ENCODE measurements at places on chromosomes 2 and 18.

DNA sequence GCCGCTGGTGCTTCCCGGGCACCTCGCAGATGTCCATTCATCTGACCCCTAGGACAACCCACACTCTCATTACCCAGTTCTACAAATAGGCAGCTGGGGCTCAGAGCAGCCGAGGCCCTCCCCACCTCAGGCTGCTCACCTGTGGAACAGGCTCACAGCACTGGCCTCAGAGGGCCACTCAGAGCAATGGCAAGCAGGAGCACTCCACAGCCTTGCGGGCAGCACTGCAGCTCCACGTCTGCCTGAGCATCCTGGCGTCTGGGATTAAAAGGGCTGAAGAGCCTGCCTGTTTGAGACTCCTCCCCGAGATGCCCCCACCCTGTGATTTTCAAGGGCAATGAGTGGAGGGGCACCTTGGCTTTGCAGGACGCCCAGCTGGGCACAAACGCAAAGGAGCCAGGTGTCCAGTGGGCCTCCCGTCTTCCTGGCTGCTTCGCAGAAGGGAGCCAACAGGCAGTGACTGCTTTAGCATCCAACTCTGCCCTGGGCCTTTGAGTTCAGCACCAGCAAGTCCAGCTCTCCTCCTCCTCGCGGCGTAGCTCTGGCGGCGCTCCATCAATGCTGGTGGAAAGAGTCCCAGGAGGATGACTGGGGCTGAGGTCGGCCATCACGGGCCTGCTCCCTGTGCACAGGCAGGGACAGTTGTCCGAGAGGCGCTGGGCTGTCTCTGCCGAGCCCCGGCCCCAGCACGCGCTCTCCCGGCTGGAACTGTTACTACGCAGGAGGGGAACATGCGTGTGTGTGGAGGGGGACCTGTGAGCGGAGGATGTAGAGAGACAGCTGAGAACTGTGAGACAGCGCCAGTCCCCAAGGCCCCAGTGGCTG is 297.2 kb downstream of the NDUFA10 start:
- no peak for DNase-seq

GRCh38 chr2:43882312-43882711 is 43.5 kb downstream of the ABCG8 start:
- no peak for DNase-seq

- DNase-seq, result no peak
Observed at GRCh38 chr2:241796209-241796608, 12.8 kb upstream of the NEU4 start.

DNA sequence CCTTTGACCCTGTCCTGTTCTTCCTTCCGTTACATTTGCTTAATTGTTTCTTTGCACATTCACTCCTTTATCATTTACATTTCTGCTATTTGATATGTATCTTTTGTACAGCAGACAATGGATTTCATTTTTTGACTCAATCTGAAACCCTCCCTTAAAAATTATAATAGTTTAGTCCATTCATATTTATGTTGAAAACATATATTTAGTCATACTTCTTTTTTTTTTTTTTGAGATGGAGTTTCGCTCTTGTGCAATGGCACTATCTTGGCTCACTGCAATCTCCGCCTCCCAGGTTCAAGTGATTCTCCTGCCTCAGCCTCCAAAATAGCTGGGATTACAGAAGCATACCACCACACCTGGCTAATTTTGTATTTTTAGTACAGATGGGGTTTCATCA is 95.3 kb upstream of the TGFA start:
- no peak for DNase-seq

DNA sequence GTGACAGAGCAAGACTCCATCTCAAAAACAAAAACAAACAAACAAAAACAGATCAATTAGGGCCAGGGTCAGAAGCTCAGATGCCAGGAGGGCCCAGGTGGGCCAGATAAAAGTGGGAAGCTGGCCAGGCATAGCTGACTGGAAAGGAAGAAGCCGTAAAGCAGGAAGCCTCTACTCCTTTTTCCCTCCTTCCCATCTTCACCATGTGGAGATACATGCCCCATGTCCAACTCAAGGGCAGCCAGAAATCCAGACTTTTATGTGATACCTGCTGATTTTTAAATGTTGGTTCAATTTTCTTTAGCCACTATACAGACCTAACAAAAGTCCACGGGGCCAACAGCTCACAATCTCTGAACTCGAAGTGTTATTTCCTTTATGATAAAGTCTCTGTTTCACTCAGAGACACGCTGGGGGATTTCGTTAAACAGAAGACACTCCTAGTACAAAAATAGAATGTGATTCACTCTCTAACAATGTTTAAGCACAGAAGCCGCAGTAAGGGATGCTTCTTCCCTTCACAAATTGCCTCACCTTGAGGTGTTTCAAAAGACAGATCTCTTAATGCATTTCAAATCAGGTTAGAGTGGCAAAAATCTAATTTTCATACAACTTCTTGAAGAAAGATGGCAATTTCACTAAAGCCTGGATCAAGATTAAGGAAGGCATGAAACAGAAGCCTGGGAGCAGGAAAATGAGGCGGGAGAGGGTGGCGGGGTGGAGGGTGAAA is 14.0 kb downstream of the TMEM247 start:
- no peak for DNase-seq

GRCh38 chr2:98175811-98176210 is 88.8 kb downstream of the VWA3B start:
- DNase-seq, result no peak

DNA sequence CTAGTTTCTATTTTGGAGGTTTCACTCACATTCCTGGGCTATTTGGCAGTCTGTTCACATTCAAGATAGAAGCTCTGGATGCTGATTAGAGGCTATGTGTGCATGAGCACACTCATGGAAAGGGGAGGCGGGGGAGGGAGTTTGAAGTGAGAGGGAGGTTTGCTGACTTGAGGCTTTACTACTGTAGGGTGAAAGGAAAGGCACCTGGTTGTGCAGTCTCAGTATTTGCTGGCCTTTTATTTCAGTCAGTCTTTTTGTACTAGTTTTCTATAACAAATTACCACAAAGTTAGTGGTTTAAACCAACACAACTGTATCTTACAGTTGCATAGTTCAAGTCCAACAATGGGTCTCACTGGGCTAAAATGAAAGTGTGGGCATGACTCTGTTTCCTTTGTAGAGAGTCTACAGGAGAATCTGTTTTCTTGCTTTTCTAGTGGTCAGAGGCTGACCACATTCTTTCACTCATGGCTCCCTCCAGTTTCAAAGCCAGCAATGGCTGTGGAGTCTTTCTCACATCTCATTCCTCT is 47.7 kb upstream of the NR4A2 start:
- DNase-seq, result no peak

- DNase-seq, result no peak
Observed at GRCh38 chr2:26758790-26759321, 5.2 kb upstream of the SLC35F6 start.

GRCh38 chr18:13363359-13363758 is 144.8 kb downstream of the LDLRAD4 start:
- DNase-seq, result no peak

DNA sequence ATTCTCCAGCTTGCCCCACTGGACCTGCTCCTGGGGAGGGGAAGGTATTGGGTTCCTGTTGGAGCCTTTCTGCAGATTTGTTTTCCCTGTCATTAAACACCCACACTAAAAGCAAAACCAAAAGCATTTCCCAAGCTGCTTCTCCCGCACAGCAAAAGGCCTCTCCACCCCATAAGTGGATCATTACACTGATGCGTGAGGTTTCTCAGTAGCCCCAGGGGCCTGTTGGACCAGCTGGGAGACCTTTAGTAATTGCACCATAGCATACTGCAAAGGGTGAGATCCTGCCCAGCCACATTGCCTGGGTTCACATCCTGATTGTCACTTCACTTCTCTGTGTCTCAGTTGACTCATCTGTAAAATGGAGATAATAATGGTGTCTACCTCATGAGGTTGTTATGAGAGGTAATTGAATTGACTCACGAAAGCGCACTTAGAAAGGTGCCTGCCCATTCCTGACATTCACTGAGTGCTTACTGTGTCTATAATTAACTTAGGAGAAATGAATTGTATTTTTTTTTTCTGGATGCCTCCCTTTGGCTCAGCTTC is 43.9 kb downstream of the TOGARAM2 start:
- no peak for DNase-seq

DNA sequence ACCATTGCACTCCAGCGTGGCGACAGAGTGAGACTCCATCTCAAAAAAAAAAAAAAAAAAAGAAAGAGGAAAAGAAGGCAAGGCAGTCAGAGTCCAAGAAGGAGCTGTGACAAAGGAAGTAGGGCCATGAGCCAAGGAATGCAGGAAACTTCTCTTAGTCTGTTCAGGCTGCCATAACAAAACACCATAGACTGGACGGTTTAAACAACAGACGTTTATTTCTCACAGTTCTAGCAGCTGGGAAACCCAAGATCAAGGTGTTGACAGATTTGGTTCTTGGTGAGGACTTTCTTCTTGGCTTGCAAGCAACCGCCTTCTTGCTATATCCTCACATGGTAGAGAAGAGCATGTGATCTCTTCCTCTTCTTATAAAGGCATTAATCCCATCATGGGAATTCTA is 13.1 kb upstream of the SUMO1 start:
- DNase-seq, result no peak

GRCh38 chr2:10316860-10317259 is 14.2 kb downstream of the HPCAL1 start:
- DNase-seq, result no peak

- DNase-seq, result no peak
Observed at GRCh38 chr2:208268156-208268952, 2.3 kb downstream of the PIKFYVE start.

GRCh38 chr2:42092084-42092996 is 44.5 kb downstream of the PKDCC start:
- no peak for DNase-seq

DNA sequence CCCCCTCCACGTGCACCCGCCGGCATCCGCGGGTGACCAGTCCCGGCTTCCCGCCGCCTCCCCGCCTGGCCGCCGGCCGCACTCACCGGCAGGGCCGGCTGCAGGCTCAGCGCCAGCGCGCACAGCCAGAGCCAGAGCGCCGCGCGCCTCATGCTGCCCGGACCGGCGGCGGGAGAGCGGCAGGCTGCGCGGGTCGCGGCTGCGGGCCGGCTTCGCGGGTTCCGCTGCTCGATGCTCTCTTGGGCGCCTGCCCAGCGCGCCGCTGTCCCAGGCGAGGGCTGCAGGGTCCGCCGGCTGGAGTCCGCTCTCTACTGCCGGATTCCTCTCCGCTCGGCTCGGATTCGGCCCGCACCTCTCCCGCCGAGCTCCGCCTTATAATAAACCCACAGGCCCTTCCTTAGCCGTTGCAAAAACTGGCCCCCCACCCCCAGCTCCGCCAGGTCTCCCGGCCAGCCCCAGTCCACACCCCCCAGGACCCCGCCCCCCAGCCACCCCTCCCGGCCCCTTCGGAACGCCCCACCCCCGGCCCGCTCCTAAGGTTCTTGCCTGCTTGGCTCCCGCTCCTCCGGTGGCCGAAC is at the start of gene SDC1:
Gene SDC1 (minus strand): TSS at position 415 of the 578 bp plus-strand sequence. CDS start 263 bp downstream, at position 152.
- DNase-seq, result no peak

DNA sequence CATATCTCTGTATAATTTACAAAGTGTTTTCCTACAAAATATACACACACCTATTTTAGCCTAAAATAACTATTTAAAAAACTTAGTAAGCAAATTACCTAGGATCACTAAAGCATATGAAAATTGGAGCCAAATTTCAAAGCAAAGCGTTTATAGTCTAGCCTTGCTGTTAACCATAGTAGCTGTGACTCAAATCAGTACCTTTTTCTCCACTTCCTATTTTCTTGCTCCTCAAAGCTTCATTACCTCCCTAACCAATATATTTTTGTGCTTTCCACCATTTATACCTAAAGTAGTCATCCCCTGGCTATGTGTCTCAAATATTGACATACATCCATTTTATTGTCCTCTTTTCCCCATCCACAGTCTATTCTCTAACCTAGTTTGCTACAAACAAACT is 73.1 kb downstream of the ERBB4 start:
- no peak for DNase-seq

DNA sequence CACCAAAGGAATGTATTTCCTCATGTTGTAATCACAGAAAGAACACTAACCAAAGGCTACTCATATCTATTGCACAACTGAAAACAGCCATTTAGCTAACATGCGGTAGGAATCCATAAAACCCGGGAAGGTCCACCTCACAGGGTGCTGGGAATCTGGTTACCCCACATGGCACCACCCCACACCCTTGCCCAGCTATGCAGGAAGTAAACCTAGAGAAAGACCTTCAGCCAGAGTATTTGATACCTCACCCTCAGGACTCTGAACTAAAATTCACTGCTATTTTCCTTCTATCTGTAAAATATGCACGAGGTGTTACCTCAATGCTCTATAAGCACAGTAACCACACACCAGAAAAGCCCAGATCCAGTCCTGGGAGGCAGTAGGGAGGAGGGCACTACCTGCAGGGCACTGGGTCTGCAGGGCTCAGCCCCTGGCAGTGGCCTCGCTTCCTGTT is 45.8 kb downstream of the PTPN2 start:
- DNase-seq, result no peak

DNA sequence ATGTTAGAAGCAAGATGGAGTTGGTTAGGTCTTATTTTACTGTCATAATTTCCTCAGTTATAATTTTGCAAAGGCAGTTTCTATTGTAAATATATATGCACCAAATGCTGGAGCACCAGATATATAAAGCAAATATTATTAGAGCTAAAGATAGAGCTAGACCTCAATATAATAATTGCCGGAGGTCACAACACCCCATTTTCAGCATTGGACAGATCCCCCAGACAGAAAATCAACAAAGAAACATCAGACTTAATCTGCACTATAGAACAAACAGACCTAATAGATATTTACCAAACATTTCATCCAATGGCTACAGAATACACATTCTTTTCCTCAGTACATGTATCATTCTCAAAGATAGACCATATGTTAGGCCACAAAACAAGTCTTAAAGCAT is 115.2 kb downstream of the CABYR start:
- no peak for DNase-seq

DNA sequence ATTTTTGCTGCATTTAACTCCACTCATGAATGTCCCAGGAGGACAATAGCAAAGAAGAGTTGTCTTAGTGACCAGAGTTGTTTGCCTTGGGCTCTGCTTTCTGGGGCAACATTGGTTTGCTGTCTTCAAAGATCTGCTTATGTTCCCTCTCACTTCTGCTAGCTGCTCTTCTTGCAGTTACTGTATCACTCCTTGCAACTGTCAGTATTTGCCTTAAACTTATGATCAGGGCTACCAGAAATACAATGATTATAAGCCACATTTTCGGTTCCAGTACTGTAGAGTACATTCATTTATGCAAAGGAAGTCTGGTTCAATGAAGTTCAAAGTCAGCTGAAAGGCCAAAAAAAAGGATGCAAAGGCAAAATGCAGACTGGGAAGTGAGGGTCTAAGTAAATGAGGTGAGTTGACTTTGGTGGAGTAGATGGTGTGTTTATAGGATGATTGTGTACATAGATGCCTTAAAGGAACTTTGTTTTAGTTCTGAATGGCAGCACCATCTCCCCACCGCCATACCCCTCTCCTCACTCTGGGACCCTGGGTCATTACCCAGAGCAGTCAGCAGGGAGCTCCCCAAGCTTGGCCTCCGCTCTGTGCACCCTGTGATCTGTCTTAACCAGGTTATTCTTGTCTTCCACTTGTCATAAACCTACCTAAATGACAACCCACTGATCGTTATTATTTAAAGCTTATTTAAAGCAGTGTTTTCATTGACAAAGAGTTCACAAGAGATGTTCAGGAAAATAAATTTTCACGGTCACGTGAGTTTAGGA is 236.0 kb downstream of the DOK6 start:
- DNase-seq, result no peak

Measured in T follicular helper cell (primary cell).